GM18507 (cell line): ENCODE measurements at places on chromosomes 2 and 18.

- no peak for DNase-seq
These were observed 819.8 kb upstream of the ID2 start for GRCh38 chr2:7861910-7862702.

GRCh38 chr18:22471546-22472131 is 53.9 kb upstream of the CTAGE1 start:
- no peak for DNase-seq

- no peak for DNase-seq
These were observed 35.2 kb downstream of the ZNF516 start for GRCh38 chr18:76459687-76460350.

DNA sequence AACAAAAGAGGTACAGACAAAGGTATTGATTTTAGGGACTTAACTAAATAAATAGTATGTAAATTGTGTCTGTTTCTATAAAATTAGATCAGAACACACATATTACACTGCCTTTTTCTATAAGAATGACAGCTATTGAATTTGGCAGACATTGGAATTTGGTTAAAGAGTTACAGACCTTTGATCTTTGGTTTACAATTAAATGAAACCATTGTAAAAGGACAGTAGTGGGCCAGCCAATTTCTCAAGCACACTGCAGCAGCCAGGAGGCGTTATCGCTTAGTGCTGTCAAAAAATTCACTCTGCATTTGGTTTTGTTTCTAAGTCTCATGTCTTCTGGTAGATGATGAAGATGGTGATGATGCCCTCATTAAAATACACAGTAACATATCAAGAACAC is 175.9 kb downstream of the NR4A2 start:
- DNase-seq: no peak

GRCh38 chr18:75199327-75199726 is 9.6 kb downstream of the PTGR3 start:
- no peak for DNase-seq

GRCh38 chr2:157789933-157790511 is 86.1 kb downstream of the ACVR1 start:
- DNase-seq: no peak

DNA sequence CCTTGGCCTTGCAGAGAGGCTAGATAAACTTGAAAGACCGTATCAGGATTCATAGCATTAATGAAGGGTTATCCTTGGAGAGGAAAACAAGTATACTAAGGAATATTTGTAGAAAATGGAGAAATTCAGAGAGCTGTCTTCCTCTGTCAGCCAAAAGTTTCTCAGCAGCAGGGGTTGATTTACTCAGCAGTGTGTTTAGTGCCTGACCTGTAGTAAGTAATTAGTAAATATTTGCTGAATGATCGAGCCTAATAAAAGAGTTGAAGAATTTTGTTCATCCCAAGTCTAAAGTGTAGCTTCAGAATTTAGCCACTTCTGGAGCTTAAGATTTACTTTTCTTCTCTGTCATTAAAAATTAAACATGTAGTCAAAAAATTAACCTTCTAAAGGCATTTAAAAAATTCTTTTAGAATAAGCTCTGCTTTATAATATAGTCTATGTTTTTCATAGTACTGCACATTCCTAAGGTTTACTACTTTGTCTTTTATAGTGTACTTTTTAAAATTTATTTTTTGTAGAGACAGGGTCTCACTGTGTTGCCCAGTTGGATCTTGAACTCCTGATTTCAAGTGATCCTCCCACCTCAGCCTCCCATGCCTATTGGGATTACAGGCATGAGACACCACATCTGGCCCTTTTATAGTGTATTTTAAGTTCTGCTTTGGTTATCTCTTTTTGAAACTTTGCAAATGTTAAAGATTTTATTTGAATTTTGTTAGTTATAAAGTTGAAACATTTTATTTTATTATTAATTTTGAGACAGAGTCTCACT is 138.4 kb upstream of the MYO3B start:
- no peak for DNase-seq

DNA sequence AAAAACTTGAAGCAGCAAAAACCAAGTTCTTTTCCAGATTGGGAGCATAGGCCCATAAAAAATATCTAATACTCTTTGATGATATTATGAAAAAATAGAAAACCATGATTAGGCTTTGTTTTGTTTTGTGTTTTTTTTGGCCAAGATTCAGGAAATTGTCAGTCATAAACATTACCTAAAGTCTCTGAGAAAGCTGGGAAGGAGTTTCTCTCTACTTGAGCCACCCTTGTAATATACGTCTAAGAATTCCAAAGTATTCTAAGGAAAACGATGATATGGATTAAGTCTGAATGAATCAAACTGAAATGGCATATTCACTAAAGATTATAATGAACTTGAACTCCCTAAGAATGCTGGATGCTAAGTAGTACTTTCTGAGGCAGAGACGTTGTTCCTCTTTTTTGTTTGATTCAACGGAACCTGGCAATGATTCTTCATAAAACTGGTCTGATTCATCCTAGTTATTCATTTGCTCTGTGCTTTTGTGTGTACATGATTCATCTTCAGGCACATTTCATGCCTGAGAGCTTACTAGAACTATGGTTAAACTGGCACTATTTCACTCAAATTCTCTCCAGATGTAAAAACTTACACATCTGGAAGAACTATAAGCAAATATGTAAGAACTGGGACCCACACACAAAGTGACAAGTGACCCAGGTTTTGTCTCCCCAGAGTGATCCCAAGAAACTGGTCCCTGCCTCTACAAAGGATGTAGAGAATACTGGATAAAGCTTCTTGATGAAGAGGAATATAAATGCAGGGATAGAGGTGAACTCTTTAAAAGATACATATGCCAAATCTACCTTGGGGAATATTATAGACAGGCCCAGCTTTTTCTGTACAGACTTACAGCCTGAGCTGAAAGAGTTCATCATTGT is 159.7 kb downstream of the DOCK10 start:
- DNase-seq: no peak

DNA sequence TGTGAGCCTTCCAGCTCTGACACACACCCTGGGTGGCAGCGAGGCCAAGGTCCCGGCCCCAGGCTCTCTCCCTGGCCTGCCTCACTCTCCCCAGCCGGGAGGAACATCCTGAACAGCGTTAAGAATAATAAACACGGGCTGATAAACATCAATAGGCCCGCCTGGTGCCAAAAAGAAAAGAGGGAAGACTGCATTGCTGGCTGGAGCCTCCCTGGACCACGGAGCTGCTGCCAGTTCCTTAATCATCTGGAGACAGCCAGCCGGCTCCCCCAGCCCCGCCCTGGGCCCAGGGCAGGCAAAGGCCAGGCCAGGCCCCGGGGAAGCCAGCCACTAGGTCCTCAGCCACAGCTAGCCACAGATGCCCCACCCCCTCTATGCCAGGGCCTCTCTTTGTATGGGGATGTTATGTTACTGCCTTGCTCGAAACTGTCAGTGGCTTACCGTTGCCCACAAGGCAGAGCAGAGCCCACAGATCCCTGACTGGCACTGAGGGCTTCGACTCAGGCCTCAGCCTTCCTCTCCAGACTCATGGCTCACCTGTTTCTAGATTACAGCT is 293.7 kb downstream of the DYSF start:
- no peak for DNase-seq
